Trophoblast cell (in vitro differentiated cells and primary cell): ENCODE measurements at places on chromosomes 5 and 9.
A peak's percentile ranks its signal among the peaks of the same experiment; 100 is the strongest.

DNA sequence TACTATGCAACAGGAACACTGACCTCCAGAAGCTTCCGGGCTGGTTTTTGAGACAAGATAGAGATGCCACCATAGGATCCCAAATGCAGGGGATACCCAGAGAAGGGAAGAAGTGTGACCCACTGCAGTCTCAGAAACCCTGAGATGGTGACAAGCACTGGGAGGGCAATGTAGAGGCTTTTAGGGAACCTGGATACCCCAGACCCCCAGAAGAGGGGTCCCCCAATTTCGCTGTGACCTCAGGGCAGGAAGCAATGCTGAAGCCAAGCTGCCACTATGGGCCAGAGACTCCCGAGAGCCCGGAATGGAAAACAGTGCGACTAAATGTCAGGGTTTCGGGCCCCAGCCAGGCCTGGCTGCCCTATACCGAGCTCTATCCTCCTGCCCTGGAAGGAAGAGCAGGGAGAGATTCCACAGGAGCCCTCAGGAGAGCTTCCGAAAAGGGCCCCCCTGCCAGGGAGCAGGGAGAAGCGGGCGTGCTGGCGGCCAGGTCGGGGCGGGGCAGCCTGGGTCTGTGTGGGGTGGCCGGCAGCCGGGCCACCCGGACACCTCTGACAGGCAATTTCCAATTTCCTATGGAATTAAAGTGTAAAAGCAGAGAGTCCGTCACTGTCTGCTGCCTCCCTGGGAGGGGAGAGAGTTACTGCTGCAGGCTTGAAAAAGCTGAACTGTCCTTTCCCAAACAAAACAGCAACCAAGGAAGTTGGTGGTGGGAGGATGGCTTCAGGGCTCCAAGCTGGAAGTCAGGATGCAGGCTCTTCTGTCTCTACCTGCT lies 154.2 kb downstream of the FGF18 start:
- DNase-seq: no peak

- DNase-seq: no peak
Observed at GRCh38 chr5:151906246-151906645, 18.4 kb downstream of the GLRA1 start.

GRCh38 chr5:136202469-136203205 lies 9.7 kb upstream of the SMIM32 start:
- no peak for DNase-seq

DNA sequence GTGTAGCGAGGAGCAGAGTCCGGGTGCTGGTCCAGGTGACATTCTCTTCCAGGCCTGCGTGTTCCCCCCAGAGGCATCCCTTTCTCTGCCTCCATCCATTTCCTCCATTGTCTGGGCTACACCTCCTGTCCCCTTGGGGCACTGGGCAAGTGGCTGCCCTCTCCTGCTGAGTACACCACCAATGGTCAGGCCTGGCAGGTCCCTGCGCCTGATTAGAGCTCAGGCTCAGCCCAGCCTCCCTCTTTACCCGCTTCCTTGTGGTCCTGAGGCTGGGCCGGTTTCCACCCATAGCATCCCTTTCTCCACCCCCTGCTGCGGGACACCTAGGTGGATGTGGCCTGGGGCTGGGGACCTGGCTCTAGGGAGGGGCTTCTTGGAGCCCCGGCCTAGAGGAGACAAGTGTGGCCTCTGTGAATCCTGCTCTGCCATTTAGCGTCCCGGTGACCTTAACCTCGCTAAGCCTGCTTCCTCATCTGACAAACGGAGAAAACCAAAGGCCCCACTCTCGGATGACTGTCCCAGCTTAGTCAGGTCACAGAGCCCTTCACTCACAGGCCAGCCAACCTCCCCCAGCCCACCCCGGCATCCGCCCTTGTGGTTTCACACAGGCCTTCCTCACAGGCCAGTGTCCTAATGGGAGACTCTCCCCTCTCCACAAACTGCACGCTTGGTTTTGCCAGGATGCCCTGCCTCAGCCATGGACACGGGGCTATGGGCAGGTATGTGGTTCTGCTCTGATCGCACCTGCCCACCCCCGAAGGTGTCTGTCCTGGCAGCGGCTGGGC lies 12.9 kb downstream of the DOLPP1 start:
- no peak for DNase-seq

- DNase-seq: peak; percentile 15
Observed at GRCh38 chr5:126351153-126351552, 72.1 kb upstream of the GRAMD2B start.

- DNase-seq: no peak
Observed at GRCh38 chr5:16992006-16992405, 55.9 kb upstream of the MYO10 start.

DNA sequence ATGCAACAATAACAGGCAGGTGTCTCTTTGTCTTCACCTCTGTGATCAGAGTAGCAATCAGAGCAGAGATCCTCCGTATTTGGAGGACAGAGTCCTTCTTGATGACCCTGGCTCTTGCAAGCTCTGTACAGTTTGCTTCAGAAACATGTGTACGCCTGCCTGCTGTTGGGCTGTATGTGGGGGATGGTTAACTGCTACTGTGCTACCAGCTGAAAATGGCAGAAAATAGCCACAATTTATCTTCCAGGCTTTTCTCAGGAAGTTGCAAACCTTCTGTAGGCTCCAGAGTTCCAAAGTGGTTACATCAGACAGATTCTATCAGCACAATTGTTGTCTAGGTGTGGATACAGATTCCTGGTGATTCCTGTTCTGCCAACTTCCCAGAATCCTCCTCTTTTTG lies 35.5 kb downstream of the DDX46 start:
- peak; percentile 25 for DNase-seq

DNA sequence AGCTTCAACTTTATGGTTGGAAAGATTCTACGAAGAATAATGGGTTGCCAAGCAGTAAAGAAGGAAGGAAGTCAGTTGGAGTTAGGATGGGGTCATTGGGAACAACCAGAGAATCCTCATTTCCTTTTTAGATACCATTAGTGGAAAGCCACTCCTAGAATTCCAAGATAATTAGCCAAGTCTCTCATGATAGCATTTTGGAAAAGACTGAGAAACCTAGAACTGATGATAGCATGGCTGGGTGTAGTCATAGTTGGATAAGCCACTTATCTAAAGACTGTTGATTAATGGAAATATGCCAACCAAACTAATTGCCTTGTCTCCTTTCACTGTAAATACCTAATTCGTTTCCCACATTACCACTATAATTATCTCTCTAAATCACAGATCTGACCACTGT lies 377.0 kb downstream of the GLIS3 start:
- no peak for DNase-seq

- no peak for DNase-seq
Observed at GRCh38 chr5:16593013-16593412, 23.8 kb downstream of the RETREG1 start.

DNA sequence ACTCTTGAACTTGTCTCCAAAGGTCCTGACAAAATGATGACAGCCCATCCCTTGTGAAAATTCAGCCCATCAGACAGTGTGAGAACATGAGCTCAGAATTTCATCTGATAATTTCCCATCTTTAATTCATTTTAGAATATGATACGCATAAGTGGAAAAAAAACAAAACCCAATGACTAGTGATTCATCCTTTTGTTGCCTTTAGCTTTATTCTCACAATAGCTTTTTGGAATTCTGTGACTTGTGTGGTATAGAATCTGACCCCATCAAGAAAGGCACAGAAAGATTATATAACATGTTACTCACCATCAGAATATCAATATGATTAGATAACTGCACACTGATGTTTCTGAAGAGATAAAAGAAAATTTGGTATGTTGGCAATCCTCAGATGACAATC lies 16.1 kb upstream of the TMED7 start:
- no peak for DNase-seq

DNA sequence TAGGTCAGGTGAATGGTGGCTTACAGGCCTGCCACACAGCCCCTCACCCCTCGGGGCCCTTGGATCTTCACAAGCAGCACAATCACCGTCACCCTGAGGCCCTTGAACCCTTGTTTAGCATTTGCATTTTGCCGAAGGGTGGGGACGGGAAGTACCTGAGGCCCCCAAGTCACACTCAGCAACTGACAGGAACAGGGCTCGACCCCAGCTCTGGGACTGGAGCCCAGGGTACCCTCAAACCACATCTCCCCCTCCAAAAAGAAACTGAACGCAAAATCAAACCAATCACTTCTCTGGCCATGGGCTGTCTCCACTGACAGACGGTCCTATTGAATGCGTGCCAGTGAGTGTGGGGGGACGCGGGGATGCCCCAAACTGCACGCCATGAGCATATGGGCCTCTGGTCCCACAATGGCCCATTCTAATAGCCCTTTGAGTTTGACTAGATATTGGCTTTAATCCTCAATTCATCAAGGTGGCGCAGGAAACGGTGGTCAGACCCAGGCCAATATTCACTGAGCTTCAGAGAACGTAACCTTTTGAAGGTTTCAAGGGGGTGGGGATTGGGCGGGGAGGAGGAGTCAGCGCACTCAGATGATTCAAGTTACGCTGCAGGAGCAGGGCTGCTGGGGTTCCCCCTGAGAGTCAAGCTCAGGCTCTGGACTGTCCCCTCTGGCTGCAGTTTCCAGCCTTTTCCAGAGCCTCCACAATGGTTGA lies 176.0 kb downstream of the DAB2IP start:
- DNase-seq: no peak

GRCh38 chr5:38433160-38433861 lies 123.1 kb downstream of the LIFR start:
- no peak for DNase-seq
